ENCODE measurements at places on chromosomes 1 and 21.

DNA sequence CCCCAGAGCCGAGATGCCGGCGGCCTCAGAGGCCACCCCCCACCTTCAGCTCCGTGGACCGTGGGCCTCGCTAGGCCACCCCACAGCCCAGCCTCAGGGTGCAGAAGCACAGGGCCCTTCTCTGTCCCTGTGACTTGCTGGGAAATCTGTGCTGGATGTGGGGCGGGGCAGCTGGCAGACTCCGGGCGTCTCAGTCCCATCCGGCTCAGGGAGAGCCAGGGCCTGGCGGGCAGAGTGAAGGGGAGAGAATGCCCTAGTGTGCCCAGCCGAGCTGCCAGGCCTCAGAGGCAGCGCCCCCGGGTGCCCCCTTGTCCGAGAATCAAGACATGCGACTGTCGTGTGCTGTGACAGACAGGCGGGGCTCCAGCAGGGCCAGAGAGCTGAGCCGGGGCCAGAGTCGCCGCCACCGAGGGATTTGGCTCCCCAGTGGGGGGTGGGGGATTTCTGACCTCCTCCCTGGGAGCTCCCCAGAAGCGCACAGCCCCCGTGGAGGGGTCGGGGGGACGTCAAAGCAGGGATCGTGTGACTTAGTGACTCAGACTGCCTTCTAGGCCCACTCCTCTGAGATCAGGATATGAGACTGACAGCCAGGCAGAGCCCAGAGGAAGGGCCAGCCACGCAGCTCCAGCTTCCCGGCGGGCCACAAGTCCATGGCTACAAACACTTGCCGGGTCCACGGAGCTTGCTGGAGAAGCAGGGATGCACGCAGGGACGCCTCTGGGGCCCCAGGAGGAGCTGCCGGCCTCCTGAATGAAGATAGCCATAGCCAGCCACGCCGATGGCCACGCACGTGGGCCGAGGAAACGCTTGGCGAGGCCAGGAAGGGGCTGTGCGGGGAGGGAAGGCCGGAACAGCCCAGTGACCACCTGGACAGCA, 11.9 kb downstream of the COL6A1 start:
- DNase-seq, result no peak

DNA sequence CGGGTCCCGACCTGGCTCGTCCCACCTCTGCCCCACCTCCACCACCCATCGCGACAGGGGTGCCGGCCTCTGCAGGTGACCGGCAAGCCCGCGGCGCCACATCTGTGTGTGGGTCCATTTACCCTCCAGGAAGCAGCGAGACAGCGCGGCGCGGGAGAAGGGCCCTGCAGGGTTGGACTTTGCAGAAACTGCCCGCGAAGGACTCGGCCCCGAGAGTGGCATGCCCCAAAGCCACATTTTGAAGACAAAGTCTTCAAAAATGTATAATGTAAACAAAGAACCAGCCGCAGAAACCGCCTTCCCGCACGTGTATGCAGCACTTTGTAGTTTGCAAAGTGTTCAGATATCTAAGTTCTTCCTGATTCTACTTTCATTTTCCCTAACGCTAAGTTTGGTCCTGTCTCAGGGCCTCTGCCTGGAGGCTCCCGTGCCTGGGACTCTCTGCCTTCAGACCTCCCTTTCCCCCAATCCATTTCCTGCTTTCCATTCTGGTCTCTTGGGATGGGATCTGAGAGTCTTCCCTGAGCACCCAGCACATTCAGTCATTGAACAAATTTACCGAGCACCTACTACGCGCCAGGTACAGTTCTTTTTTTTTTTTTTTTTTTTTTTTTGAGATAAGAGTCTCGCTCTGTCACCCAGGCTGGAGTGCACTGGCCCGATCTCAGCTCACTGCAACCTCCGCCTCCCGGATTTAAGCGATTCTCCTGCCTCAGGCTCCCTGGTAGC, 524 bp upstream of the TMCO4 start:
- DNase-seq, result peak; percentile 68

GRCh38 chr1:172401892-172402291, 18.6 kb upstream of the C1orf105 start:
- no peak for DNase-seq

GRCh38 chr1:94026619-94027380, 94.1 kb downstream of the ABCA4 start:
- DNase-seq, result no peak

DNA sequence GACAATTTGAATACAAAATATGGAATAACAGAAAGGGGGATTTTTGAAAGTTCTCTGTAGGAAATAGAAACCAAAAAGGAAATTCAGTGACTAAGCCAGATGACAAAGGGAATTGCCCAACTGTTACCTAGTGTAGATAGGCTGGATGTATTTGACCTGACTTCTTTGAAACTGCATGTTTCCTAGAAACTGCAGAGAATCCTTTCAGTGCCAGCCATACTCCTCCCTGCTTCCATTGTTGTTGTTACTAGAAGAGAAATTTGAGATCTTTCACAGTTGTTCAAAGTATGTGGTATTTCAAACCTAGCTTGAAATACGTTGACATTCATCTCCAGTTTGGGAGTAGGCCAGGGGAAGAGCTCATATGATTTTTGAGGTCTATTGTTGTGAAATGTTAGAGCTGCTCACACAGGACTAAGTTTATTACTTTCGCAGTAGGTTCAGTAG, 1.8 kb upstream of the GBP5 start:
- no peak for DNase-seq

DNA sequence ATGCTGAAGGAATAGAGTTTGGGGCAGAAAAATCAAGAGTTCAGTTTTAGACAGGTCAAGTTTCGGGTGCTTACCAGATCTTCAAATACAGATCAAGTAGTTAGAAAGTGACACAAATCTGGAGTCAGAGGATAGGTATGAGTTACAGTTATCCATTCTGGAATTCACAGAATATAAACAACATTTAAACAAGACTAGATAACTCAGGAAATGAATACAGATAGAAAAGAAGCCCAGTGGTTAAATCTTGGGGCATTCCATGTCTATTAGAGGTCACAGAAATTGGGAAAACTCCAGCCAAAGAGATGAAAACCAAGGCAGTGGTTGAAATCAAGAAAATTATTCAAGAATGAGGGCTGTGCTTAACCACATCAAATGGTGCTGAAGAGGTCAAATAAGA, 187.0 kb upstream of the HP1BP3 start:
- DNase-seq, result no peak

GRCh38 chr1:202023001-202023433, 12.6 kb downstream of the ELF3 start:
- no peak for DNase-seq

- peak; percentile 59 for DNase-seq
These were observed 670 bp downstream of the CLSTN1 start for GRCh38 chr1:9822897-9823692.
